ENCODE measurements at places on chromosomes 5 and 9.

- DNase-seq = no peak
Observed at GRCh38 chr9:27412963-27413362, 111.1 kb upstream of the IFNK start.

DNA sequence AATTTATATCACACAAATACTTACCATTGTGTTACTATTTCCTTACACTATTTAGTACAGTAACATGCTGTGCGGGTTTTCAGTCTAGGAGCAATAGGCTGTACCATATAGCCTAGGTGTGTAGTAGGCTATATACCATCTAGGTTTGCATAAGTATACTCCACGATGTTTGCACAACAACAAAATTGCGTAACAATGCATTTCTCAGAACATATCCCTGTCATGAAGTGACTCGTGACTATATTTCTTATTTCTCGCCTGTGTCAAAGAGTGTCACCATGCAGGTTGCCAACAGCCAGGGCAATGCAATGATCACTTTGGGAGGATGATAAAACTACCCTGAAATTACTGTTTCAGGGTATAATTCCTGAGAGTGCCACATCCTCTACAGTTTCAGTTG is 65.6 kb upstream of the CD180 start:
- peak; percentile 54 for DNase-seq

GRCh38 chr9:5389109-5389732 is 48.5 kb downstream of the PLGRKT start:
- peak; percentile 77 for DNase-seq

DNA sequence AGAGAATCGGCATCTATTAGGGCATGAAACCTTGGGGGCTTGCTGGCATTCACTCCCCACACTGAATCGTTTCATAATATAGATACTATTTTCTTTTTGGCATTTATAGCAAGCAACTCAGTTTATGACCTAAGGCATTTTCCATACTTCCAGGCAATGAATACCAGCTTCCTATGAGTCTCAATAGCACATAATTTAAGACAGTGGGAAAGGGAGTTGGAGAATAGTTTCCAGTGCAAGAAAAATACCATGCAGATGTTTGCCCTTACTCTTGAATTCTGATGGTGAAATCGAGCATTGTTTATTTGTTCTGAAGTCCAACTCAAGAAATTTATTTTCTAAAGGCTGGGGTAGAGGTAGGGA is 175.8 kb upstream of the KLF9 start:
- no peak for DNase-seq

DNA sequence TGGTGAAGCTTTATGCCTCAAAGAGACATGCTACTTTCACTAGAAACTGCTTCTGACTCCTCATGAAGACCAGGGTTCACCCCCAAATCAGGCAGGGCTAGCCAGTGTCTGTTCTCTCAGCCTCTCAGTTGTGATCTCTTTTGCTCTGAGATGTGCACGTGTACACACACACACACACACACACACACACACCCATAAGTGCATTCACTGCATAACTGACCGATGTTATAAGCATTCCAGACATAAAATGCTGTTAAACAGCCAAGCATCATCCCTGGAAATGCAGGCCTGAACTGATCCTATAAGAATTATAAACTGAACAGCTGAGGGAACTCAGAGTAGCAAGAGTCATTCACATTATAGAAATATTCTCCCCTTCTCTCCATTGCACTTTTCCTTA is 85.0 kb downstream of the FSTL4 start:
- DNase-seq = peak; percentile 36

DNA sequence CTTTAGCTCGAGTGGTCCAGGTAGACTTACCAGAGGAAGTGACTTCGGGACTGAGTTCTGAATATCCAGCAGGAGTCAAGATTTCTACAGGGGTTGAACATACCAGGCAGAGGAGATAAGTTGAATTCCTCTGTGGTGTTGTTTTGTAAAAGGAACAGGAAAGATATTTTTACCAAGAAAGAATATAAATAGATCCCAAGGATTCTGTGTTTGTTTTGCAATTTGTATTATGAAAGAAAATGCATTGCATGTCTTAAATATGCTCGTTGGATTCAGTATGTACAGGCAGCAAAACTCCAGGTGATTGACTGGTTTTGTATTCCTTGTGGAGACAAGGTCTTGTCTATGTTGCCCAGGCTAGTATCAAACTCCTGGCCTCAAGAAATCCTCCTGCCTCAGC is 197.8 kb downstream of the FRMD3 start:
- no peak for DNase-seq

GRCh38 chr5:178177569-178177968 is 9.6 kb downstream of the GMCL2 start:
- no peak for DNase-seq

DNA sequence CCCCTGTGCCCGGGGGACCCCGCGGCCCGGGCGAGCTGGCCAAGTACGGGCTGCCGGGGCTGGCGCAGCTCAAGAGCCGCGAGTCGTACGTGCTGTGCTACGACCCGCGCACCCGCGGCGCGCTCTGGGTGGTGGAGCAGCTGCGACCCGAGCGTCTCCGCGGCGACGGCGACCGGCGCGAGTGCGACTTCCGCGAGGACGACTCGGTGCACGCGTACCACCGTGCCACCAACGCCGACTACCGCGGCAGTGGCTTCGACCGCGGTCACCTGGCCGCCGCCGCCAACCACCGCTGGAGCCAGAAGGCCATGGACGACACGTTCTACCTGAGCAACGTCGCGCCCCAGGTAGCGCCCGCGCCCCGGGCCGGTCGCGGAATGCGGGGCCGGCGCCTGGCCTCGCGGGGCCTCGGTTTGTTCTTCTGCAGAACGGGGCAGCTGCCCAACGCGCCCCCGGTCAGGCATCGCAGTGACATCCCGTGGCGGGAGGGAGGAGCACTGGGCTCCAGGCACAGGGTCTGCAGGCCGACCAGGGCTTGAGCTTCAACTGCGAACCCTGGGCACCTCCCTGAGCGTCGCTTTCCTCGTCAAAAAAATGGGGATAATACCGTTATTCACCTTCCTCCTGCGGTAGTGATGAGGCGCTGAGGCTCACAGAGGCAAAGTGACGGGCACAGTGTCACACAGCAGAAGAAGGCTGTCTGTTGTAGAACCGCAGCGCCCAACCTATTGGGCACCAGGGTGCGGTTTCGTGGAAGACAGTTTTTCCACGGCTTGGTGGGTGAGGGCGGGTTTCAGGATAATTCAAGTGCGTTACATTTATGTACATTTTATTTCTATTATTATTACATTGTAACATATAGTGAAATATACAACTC is 777 bp downstream of the ENDOG start:
- DNase-seq = no peak

DNA sequence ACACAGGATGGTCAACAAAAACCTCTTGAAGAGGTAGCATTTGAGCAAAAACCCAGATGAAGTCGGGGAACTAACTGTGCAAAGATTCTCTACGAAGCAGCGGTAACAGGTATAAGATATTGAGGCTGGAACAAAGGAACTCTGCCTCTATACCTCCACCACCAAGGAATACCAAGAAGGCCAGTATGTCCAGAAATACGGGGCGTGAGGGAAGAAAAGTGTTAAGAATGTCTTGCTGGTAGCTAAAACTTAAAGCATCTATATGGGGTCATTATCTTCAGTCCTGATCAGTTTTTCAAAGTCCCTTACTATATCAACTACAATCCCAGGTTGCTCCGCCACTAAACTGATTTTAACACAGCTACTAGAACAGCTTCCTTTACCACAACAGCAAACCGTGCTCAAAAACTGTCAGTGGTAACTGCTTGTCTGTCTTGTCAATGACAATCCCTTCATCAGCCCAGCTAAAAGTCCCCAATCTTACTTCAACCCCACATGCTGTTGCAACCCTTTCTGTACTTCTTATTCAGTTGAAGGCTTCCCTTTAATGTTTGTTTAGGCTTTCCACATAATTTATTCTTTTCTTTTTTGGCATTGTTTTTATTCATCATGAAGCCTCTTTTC is 9.4 kb downstream of the PAM start:
- no peak for DNase-seq

DNA sequence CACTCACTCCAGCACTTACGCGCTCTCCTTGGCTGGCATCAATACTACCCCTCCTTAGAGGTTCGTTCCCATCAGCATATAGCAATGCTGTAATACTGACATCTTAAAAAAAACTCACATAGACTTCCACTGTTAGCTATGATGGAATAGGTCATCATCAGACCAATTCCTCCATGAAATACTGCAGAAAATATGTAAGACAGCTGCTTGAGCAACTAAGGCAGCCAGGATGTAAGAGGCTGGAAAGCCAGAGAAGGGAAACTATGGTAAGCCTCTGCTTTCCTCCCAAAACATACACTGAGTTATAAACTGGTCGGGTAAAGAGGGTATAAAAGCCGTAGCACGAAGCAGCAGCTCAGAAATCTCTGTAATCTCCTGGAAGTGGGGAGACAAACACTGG is 33.5 kb downstream of the AUH start:
- no peak for DNase-seq

DNA sequence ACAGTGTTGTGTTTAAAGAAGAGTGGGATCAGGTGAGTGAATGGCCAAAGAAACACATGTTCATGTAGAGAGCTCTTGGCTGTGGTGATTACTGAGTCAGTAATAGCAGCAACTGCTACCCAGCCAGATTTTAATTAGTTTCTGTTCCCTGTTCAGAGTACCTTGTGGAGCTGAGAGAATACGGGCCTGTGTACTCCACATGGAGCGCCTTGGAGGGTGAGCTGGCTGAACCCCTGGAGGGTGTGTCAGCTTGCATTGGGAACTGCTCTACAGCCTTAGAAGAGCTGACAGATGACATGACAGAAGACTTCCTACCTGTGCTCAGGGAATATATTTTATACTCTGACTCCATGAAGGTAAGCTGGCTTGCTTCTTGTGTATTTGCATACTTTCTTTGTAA is 52.3 kb downstream of the SLC46A2 start:
- DNase-seq = no peak

- DNase-seq = peak; percentile 92
Observed at GRCh38 chr9:111728143-111728542, 66.6 kb downstream of the SHOC1 start.

DNA sequence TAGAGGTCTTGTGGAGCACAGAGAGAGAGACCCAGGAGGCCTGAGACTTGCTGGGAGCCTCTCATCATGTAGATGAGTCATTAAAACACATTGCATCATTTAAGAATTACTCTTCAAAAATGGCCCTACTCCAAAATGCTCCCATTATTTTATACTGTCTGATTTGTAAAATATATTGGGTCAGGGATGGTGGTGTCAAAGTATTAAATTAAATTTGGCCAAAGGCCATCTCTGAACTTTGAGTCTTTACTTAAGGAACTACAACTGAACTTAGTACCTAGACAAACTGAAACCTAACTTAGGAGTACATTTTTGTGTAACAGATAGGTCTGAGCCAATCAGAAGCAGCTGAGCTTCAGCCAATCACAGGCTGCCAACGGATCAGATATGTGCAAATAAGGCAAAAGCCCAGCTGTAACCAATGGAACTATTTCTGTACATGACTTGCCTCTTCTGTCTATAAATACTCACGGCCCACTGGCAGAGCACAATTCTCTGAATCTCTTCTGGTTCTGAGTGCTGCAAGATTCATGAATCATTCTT is 657.2 kb downstream of the TLE1 start:
- DNase-seq = peak; percentile 87

DNA sequence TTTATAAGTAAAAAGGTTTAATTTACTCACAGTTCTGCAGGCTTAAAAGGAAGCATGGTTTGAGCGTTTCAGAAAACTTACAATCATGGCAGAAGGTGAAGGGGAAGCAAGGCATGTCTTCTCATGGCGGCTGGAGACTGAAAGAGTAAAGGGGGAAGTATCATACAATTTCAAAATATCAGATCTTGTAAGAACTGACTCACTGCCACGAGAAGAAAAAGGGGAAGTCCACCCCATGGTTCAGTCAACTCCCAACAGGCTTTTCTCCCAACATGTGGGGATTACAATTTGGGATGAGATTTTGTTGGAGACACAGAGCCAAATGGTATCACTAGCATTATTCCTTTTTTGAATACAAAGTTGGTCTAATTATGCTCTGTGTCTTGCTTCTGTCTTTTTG is 627.9 kb upstream of the ST8SIA4 start:
- DNase-seq = no peak

GRCh38 chr5:178121391-178122276 is 8.3 kb downstream of the N4BP3 start:
- DNase-seq = no peak

DNA sequence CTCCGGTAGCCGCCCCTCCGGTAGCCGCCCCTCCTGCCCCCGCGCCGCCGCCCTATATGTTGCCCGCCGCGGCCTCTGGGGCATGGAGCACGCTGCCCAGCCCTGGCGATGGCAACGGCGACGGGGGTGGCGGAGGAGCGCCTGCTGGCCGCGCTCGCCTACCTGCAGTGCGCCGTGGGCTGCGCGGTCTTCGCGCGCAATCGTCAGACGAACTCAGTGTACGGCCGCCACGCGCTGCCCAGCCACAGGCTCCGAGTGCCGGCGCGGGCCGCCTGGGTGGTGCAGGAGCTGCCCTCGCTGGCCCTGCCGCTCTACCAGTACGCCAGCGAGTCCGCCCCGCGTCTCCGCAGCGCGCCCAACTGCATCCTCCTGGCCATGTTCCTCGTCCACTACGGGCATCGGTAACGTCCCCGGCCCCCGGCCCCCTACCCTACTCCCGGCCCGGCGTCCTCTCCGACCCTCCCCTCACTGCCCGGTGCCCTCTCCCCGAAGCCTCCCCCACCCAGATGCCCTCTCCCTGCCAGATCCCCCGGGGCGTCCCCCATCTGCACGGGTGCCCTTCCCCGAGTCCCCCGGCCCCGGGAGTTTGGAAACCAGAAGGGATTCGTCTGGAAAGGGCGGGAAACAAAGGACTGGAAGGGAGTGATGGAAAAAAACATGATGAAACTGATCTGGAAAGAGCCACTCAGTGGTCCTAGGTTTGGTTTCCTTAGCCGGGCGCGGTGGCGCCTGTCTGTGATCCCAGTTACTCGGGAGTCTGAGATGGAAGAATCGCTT is 417 bp downstream of the SRD5A1 start:
- DNase-seq = peak; percentile 3

- DNase-seq = no peak
Observed at GRCh38 chr9:86687788-86688187, 259.5 kb downstream of the GAS1 start.

DNA sequence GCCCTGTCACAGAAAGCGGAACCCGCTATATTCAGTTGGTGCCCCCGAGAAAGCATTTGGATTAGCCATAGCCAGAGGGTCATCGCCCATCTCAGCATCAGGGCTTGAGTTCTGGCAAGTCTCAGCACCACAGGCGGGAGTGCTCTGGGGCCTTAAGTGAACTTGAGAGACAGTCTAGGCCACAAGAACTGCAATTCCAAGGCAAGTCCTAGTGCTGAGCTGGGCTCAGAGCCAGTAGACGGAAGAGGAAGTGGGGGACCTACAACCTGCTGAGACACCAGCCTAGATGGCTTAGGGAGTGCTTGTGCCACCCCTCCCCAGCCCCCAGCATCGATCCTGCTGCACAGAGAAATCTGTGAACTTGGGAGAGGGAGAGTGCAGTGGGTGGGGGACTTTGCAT is 594.9 kb downstream of the CCDC171 start:
- DNase-seq = no peak

- DNase-seq = no peak
Observed at GRCh38 chr9:133347515-133347984, 381 bp downstream of the MED22 start.

- no peak for DNase-seq
Observed at GRCh38 chr5:174198541-174198940, 153.0 kb downstream of the NSG2 start.

GRCh38 chr5:392431-392988 is 50.5 kb upstream of the EXOC3 start:
- no peak for DNase-seq

- DNase-seq = no peak
Observed at GRCh38 chr5:10709409-10709808, 51.6 kb downstream of the DAP start.
